ENCODE measurements at places on chromosomes 2 and 18.

DNA sequence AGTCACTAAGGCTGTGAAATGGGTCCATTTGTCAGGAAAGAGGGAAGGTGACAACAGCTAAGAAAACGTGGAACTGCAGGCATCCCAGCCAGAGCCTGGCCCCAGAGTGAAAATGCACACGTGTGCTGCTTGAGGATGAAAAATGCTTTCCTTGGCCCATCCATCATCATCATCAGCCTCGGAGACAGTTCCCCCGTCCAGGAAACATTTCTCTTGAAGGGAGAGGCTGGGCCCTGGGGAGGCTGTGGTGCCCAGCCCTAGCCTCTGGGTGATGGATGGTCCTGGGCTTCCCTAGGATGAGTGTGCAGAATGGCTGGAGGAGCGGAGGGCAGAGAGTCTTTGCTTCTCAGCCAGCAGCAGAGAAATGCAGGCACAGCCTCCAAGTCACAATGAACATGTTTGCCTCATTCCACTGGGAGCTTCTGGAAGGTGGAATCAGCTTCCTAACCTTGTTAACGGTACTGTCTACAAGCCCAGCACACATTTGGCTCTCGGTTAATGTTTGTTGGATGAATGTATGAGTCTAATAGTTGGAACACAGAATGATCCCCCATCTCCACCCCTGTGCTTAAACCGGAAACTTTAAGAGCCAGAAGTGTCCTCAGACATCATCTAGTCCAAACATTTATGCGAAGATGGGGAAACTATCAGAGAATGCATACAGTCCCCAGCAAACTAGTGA is 164.0 kb downstream of the RDH14 start:
- no peak for DNase-seq

- DNase-seq, result no peak
Observed at GRCh38 chr2:68052717-68053422, 9.9 kb downstream of the C1D start.

- DNase-seq, result no peak
Observed at GRCh38 chr2:80378-80777, 34.1 kb upstream of the FAM110C start.

DNA sequence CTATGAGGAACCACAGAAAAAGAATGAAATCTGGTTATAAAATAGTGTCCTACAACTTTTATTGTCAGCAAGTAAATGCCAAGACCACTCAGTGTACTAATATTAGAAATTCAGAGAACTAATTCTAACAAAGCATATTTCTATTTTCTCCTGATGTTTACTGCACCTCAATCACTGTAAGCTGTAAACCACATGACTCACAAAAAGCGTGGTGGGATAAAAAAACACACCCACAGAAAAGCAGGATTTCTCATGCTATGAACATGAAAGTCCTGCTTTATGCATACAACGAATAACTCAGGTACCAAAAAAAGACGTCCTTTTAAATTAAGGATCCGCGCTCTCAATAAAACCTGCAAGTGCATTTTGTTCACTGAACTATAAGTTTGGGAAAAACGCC is 797 bp downstream of the TXNL4A start:
- no peak for DNase-seq

DNA sequence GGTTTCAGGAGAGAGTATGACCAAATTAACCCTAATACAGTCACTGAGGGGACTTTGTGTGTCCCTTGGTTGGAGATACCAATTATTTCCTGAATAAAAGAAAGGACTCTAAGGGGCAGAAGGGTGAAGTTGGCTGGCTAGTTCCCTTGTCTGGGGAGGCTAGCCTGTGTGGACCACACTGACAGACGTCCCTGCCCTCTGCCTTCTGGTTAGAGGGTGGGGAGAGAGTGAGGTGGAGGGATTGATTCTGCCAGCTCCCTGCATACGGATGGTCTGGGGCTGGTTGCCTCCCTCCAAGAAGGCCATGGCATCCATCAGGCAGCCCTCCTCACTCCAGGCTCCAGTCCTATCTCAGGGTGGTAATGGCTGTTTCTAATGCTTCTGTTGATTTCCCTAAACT is 37.4 kb upstream of the AFF3 start:
- no peak for DNase-seq

DNA sequence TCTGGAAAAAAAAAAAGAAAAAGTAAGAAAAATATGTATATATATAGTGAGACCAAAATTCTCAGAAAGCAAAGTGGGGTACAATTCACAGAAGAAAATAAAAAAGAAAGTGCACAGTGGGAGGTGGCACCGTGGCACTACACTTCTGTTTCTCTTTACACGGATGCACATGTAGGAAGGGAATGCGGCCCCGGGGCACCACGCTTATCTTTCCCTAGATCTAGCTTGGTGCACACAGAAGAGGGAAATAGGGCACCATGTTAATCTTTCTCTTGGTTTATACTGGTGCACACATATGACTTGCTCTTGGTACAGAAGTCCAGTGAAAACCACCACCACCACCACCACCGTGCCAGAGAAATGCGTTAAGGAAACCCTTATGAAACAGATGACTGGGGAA is 32.0 kb downstream of the EIPR1 start:
- no peak for DNase-seq

DNA sequence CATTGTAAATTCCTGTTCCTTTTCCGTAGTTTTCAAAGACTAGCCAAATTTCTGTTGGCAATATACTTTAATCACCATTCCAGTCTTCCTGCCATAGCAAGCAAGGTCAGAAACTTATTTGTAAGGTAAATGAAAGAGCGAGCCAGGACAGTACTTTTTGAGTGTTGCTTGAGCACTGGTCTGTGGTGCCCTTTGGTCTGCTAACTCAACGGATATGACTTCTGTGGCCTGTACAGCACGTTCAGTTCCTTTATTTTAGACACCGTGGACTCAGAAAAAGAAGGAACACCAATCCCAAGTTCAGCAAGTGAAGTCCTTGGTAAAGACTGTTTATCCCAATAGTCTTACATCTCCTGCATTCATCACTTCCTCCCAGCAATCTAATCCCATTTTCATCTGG is 166.3 kb downstream of the MYO1B start:
- DNase-seq, result no peak

DNA sequence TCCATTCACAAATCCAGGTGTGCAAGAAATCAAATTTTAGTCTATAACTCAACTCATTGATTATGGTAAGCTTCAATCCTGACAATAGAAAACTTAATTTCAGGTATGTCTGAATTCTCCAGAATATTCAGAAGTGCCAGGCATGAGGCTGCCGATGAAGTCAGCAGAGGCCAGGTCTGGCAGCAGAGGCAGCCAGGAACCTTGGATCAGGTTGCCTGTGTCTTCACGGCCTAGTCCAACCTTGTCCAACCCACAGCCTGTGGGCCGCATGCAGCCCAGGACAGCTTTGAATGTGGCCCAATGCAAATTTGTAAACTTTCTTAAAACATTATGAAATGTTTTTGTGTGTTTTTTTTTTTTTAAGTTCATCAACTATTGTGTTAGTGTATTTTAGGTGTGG is 46.9 kb upstream of the ASPRV1 start:
- no peak for DNase-seq

DNA sequence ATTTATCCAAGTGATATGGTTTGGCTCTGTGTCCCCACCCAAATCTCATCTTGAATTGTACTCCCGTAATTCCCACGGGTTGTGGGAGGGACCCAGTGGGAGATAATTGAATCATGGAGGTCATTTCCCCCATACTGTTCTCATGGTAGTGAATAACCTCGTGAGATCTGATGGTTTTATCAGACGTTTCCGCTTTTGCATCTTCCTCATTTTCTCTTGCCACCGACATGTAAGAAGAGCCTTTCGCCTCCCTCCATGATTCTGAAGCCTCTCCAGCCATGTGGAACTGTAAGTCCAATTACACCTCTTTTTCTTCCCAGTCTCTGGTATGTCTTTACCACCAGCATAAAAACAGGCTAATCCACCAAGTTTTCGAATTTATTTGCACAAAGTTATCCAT is 20.3 kb upstream of the CHST10 start:
- no peak for DNase-seq

GRCh38 chr2:16650287-16651249 is 15.1 kb downstream of the CYRIA start:
- no peak for DNase-seq
